LNCaP clone FGC (cell line): ENCODE measurements at places on chromosomes 5 and 9.

DNA sequence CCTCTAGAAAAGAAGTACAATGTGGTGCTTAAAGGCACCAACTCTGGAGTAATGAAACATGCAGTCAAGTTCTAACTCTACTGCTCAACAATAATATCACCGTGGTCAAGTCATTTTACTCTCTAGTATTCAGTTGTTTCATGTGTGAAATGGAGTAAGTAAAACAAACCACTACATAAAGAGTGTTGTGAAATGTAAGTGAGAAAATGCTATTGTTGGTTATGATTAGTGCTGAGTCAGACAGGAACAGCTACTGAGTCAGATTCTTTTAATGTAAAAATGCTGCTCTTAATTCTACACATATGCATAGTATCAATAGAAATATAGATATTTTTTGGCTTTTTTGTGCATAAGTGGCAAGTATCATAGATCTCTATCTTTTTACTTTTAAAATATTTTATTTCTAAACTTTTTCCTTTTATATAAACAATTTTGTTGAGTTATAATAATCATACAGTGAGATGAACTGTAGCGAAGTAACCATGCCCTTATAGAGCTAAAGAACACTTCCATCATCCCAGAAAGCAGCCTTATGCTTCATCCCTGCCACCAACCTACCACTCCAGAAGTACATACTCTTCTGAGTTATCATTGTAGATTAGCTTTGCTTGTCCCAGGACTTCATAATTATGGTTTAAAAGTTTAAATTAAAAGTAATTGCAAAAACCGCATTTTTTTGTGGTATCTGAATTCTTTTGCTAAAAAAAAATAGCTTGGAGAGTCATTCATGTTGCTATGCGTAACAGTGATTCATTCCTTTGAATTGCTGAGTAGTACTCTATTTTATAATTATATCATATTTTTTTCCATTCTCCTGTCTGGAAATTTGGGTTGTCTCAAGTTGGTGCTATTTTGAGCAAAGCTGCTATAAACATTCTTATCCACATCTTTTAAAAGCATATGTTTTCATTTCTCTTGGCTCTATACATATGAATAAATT lies 548.2 kb upstream of the CLINT1 start:
- DNase-seq = no peak

- DNase-seq = no peak
These were observed 41.5 kb upstream of the ABL1 start for GRCh38 chr9:130793589-130793988.

DNA sequence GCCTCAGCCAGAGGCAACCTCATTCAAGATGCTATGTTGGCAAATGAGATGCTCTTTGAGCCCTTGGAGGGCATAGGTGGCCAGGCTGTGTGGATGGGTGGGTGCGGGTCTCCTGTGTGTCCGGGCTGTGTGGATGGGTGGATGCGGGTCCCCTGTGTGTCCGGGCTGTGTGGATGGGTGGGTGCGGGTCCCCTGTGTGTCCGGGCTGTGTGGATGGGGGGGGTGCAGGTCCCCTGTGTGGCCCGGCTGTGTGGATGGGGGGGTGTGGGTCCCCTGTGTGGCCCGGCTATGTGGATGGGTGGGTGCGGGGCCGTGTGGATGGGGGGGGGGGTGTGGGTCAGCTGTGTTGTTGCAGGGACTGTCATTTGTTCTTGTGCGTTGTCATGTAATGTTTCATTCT lies 136.6 kb upstream of the COL5A1 start:
- DNase-seq = no peak

DNA sequence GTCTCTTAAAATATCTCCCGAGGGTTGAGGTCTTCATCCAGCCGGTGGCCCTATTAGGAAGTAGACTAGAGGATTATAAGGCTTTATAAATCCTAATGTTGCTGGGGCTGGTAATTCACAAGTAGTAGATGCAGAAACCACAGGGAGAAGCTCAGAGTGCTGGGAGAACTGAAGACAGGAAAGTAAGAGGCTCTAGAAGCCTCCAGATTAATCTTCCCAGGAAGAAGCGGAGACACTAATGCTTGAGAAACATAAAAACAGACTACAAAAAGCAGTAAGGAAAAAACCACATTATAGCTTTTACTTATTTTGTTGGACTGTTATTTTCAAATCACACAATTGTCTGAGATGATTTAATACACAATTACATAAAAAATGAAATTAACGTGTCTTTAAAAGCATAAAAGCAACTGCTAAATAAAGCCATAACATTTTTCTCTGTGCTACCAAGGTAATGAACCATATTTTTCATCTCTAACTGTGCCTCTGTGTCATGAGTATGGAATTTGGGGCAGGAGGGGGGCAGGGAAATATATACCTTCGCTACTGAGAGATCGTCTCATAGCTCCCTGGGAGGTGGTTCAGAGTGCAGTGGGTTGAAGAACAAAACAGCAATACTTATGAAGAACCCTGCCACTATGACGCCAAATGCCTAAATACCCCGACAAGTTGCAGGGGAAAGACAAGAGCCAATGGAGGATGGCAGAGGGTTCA lies 806.2 kb upstream of the WWC1 start:
- DNase-seq = no peak

GRCh38 chr9:20988061-20988460 lies 43.4 kb downstream of the HACD4 start:
- DNase-seq = no peak

- no peak for DNase-seq
These were observed 114.4 kb downstream of the DROSHA start for GRCh38 chr5:31417512-31417911.

- DNase-seq = no peak
These were observed 270.2 kb upstream of the RASA1 start for GRCh38 chr5:86997516-86997915.

- DNase-seq = no peak
These were observed 2.7 kb downstream of the UBAC1 start for GRCh38 chr9:135958485-135958884.

- no peak for DNase-seq
These were observed 35.3 kb upstream of the HSPA9 start for GRCh38 chr5:138610415-138610917.

- DNase-seq = no peak
These were observed 484.7 kb upstream of the ARRDC3 start for GRCh38 chr5:91867799-91868198.

- DNase-seq = no peak
These were observed 88.9 kb downstream of the PAM start for GRCh38 chr5:102843997-102844396.

GRCh38 chr9:106964329-106964728 lies 101.4 kb downstream of the ZNF462 start:
- no peak for DNase-seq

DNA sequence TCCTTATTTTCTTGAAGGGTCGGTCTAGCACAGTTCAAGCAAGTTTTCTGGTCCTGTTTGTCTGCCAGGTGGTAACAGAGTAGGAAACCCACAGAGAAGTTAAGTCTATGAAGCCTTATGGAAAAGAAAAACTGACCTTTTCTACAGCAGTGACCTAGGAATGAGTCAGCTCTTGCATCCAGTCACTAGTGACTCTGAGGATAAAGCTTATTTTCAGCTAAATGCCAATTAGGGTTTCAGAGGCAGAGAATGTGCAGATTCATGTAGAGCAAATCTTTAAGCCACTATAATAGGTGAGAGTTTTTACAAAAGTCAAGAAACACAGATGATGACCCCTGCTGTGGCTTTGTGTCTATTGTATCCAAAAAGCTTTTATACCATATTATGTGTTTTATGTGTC lies 100.7 kb downstream of the CWC27 start:
- DNase-seq = no peak

- DNase-seq = no peak
These were observed 22.2 kb upstream of the MYOT start for GRCh38 chr5:137845472-137845871.

- no peak for DNase-seq
These were observed 77.5 kb downstream of the SPATA31C2 start for GRCh38 chr9:88060746-88061145.

DNA sequence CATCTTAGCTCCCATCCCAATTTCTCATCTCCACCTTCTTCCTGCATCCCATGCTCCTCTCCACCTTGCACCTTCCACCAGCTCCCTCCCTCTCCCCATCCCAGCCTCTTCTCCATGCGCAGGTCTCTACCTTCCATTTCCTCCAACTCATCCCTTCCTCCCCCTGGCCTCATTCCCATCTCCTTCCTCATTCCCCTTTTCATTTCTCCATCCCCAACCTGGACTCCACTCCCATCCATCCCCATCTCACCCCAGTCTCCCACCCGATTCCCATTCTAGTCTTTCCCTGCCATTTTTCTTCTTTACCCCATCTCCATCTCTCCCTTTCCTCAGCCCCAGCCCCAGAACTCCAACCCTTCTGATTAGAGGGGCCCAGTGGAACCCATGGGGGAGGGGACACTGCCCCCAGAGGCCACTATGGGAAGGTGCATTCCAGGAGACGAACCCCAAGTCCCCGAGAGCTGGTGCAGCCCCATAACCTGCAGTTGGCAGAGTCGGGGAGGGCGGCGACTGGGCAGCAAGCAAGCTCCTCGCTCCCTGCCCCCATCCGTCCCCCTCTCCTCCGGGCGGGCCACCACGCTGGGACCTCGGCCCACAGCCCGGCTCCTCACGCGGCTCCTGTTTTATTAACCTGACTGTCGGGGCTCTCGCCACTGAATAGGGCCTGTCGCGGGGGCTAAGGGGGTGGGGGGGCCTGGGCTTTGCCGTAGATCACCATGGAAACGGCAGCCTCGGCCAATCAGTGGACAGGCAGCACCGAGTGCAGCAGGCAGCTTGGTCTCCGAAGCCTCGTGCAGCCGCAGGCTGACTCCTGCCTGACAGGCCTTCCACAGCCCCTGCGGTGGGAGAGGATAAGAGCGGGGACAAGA lies 66.7 kb downstream of the PCDH1 start:
- DNase-seq = no peak

DNA sequence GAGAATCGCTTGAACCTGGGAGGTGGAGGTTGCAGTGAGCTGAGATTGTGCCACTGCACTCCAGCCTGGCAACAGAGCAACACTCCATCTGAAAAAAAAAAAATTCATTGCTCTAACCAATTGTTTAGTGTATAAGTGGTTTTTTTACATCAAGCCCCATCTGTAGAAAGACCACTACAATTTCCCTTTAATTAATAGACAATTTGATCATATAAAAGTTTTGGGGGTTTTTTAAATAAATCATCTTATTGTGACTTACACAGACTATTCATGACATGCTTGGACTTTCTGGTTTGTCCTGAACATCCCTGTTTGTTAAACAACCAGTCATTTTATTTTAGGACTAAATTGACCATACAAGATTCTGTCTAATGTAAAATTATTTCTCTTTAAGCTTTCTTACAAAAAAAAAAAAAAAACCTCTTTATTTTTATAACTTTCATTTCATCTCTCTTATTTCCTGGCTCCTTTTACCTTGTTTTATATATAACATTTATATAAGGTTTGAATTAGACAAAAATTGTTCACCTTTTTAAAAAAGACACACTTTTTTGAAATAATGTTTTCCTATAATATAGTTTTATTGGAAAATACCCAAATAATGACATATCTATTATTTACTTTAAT lies 9.8 kb upstream of the FANCC start:
- no peak for DNase-seq

DNA sequence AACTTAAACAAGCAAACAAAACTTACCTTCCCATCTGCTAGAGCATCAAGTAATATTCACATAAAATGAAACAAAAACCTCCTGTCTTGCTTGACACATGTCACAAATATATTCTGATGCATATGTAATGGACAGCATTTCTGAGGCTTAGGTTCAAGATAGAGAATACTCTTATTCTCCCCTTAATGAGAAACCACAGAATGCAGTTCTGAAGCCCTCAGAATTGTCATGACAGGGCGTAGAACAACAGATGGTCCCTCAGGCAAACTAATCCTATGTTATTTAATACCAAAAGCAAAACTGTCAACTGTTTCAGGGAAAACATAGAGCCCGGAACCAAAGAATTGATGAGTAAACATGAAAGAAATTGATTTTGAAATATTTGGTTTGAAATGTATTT lies 229.9 kb upstream of the RIOK2 start:
- DNase-seq = no peak

GRCh38 chr5:72644296-72644695 lies 137.1 kb upstream of the ZNF366 start:
- no peak for DNase-seq
